Activated CD8-positive, alpha-beta T cell treated with anti-CD3 and anti-CD28 coated beads, Interleukin-2, amount 10 ng/mL, durations not matched to agents 7 days and 5 days (primary cell): ENCODE measurements at places on chromosomes 6 and 20. TPM values are rescaled to one million over a fixed set of nuclear protein-coding genes. Genes with fewer than 3 reads are reported as not detected.

- DNase-seq: no peak
Measured at GRCh38 chr6:85010865-85011264, 246.5 kb upstream of the TBX18 start.

DNA sequence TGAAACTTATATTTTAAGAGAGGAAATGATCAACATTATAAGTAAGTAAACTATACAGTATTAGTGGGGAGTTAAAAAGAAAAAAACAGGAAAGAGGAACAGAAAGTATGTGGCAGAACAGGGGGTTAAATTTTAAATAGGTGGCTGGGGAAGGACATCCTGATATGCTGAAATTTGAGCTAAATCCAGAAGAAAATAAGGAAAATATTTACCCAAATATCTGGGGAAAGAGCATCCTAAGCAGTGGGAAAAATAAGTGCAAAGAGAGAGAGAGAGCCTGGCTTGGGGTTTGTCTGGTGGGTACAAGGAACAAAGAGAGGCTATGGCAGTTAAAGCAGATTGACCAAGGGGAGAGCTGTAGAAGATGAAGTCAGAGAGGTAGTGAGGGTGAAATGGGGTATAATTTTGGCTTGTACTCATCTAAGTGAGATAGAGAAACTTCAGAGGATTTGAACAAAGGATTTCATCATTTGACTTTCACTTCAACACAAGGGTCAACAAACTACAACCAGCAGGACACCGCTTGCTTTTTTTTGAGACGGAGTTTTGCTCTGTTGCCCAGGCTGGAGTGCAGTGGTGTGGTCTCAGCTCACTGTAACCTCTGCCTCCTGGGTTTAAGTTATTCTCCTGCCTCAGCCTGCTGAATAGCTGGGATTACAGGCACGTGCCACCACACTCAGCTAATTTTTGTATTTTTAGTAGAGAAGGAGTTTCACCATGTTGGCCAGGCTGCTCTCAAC, 328.4 kb upstream of the CNR1 start:
- DNase-seq: no peak

GRCh38 chr20:49338061-49338460, 60.2 kb upstream of the ZNFX1 start:
- no peak for DNase-seq

DNA sequence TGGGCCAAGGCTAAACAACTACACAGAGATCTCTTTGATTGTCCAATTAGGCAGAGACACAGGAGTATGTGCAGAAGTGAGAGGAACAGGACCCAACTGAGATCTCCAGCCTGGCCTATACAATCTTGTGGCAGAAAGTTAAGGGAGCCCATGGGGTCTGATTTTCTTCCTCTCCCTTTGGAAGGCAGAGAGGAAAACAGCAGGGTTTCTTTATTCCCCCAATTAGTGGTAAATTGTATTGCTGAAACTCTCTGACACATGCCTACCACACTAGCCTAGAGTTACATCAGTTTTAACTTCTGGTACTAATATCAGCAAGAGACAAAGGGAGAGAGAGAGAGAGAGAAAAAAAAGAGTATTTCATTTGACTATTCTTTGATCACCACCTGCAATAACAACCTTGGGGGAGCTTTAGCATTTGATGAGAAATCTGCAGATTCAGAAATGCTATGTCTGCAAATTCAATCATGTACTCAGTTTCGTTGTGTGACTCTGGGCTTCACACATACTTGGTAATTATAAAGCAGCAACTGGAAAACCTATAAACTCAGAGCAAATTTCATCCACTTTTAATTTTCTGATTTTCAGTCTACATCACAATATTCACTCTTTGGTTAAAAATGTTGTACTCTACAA, 260.3 kb upstream of the SPTLC3 start:
- no peak for DNase-seq

DNA sequence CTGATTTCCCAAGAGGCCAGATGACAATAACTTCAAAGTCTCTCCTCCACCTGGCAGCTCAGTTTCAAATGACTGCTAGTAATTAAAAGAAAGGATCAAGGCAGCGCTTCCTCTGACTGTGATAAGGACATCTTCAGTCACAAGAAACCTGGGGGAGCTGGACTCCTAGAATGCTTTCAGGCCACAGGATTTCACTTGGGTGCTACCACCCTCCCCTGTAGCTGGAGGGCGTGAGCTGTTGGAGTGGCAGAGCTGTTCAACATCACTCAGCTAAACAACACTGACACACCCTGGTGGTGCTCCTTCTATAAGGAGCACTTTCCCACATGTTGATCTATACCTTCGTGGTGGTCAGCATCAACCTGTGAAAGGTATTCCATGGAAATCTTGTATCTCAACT, 2.2 kb upstream of the CNR1 start:
- no peak for DNase-seq

GRCh38 chr20:57135875-57136274, 130.6 kb downstream of the BMP7 start:
- DNase-seq: no peak

GRCh38 chr20:45408646-45409213, 641 bp downstream of the DBNDD2 start:
- no peak for DNase-seq

DNA sequence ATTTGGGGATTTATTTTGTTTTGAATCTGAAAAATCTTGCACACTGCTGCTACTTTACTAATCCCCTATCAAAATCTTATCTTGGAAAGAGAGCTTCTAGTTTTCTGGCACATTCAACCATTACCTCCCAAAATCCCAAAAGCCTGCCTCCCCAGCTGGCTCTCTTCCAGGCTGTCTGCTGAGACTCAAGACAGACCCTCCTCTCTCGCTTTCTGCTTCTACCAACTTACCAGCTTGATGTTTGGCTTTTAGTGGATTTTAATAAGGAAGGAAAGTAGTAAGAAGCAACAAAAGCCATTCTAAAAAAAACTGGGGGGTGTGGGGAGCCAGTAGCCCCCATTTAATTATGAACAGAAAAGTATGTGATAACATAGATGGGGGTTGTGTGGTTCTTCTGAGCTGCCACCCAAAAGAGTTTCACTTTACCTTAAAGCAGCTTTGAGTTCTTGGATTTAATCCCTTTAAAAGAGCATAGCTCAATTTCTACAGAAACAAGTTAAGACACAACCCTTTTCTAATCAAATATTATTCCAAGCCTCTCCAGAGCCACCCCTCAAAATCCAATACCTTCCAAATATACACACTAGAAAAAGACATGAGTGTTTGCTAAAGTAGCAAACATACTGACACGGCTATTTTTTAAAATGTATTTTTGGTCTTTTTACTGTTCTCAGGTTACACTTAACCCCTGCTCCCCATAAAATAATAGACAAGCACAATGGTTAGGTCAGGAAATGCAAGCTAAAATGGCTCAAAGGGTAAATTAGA, 71.7 kb downstream of the ATP9A start:
- no peak for DNase-seq

DNA sequence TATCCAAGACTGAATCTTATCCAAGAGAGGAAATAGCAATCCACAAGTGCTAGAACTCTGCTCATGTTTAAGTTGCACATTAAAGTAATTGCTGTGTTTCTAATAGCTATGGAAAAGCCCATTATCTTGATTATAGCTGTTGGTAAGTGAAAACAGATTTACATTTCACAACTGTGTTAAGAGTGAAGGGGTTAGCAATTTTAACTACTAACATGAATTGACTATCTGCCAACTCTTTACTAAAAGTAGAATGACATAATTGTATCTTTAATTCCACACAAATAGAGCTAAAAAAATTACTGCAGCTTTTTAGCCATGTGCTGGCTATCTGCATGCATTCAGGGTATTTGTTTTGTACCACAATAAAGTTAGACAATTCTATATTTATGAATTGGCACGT, 277.9 kb upstream of the IRAK1BP1 start:
- DNase-seq: no peak

GRCh38 chr20:46631874-46632446, 19.3 kb downstream of the SLC13A3 start:
- no peak for DNase-seq

DNA sequence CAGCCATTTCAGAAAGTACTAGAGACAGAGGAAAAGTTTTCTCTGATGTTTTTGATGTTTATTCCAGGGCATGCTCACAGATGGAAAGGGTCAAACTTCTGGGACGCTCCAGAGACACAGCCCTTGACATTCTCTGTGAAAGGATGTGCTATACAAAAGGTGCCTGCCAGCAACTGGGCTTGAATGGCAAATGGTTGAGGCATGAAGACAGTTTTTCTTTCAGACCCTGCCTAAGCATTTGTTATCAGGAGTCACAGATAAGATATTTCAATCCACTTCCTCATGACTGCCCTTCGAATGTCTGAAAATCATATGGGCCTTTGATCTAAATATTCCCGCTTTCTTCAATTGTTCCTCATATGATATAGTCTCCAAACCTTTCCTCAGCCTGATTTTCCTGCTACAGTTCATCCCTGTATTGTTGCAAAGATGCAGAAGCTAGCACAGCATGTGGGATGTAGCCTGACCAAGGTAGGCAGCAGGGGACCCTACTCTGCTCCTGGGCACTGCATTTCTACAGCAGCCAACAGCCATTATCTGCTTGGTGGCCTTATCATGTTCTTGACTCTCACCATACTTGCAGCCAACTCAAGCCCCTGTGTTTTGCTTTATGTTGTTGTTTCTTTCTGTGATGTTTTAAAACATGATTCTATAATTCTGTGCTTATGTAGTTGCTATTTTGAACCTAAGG, 14.6 kb upstream of the TXLNB start:
- no peak for DNase-seq

GRCh38 chr6:141451511-141452353, 681.0 kb upstream of the GJE1 start:
- no peak for DNase-seq

GRCh38 chr6:138541823-138542481, 42.7 kb upstream of the NHSL1 start:
- DNase-seq: no peak

GRCh38 chr6:19536838-19537237, 300.3 kb upstream of the ID4 start:
- no peak for DNase-seq

DNA sequence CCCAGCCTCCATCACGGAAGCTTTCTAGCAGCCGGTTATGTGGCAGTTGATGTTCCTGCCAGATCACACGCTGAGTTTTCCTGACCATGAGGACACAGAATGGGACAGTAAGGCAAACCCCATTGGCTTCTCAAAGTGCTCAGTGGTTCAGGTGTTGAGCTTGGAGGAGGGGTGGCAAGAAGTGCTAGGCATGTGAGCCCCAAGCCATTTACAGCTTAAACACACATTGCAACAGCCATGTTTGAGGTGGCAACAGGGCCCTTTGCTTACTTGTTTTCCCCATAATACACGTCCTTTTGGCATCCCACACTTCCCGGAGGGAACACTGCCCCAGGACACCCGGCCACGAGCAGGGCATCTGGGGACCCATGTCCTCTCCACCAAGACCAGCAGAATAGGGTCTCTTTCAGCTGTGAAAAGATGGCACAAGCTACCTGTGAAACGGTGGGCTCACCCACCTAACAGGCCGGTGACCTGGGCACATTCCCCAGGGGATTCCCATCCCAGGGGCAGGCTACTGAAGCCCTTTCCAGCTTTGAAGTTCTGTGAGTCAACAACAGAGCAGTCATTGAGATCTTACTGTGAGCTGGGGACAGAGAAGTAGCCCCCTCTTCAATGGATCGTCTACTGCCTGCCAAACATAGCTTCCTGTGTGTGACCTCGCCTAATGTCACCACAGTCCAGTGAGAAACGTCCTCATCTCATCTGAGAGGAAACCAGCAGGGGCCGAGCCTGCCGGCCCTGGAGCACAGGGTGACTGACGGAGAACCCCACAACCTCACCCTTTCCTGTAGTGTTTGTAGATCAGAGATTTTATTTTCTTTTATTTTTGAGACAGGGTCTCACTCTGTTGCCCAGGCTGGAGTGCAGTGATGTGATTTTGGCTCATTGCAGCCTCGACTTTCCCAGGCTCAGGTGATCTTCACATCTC, 4.0 kb upstream of the TLDC2 start:
- no peak for DNase-seq

DNA sequence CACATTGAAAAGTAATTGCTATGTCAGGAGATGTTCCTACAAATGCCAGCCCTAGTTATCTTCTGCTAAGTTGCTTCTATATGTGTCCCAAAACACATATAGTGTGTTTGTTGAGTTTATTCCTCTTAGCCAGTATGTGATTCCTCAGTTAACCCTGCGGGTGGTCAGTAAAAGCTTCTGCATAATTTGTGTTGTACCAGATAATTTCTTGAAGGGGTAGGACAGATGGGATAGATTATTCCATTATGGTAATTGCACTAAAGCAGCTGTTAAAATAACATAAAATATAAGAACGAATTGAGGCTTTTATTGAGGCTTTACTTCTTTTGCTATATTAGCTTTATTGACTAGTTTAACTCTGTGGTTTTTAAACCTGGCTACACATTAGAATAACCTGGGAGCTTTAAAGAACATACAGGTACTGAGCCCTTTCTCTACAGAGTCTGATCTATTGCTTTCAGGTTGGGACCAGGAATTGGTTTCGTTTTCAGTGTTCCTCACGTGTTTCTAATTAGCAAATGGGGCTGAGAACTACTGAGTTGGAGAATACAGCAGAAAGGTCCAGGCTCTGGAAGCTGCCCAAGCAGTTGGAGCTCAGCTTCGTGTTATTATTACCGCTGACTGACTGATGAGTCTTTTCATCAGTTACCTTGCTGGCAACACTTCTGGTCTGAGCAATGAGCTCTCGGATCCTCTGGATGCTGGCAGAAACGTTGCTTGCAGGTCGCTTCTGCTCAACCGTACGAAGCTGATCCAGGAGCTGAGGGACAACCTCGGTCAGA, 56.9 kb downstream of the FAM229B start:
- DNase-seq: no peak

Gene CDKN1A
- 44.2 TPM for total RNA-seq

Gene XKR7
- 0.03 TPM for total RNA-seq

Gene CDH26
- 0.26 TPM for total RNA-seq

Gene COL12A1
- total RNA-seq: not detected

Gene LGSN
- not detected for total RNA-seq
